NCI-H1694 (cell line): ENCODE measurements at places on chromosomes 3 and 15.

- DNase-seq = peak; percentile 89
Measured at GRCh38 chr3:169772305-169772896, 795 bp upstream of the MYNN start.

DNA sequence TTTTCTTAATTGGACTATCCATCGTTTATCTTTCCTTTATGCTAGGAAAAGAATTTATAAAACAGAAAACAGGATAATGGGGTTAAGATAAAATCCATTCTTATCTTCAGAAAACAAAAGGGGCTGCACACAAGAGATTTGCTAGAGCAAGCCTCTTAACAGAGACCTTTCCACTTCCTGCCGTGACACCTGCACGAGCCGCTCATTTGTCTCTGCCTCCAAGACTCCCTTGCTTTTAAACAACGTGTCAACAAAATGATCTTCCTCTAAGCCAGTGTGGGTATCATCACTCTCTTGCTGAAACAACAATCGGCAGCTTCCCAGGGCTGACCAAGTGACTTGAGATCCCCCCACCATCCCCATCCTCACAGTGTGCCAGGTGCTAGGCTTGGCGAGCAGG lies 33.1 kb downstream of the GABRB3 start:
- no peak for DNase-seq

DNA sequence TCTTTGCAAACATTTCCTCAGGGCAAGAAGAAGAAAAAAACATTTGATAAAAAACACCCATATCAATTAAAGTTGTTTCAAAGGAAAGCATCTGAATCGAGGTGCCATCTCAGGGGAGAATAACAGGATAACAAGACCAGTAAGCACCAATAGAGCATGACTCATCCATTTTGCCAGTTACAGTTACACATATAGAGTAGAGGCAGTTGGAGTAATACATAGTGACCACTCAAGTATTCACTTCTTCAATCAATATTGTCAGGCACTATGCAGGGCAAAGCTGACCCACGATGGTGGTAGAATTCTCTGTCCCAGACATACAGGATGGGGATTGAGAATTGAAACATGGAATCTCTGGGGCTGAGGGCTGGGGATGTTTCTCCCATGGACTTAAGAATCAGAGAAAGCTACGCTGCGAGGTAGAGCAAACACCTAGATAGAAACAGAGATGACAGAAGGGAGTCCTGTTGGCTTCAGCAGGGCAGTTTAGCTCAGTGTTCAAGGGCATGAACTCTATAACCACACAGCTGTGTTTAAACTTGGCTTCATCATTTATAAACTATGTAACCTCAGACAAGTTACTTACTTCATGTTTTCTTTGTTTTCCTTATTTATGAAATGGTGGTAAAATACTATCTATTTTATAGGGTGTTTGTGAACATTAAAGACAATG lies 186.4 kb upstream of the NANOGP8 start:
- no peak for DNase-seq

- DNase-seq = no peak
Measured at GRCh38 chr15:32649342-32649741, 7.8 kb downstream of the SCG5 start.

DNA sequence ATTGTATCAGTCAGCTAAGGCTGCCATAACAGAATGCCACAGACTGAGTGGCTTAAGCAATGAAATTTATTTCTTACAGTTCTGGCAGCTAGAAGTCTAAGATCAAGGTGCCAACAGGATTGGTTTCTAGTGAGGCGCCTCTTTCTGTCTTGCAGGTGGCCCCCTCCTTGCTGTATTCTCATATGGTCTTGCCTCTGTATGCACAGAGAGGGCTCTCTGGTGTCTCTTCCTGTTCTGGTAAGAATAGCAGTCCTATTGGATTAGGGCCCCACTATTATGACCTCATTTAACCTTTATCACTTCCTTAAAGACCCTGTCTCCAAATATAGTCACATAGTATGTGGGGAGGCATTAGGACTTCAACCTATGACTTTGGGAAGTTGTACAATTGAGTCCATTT lies 253.9 kb downstream of the EDEM1 start:
- DNase-seq = no peak
